Adrenal gland (tissue), 19 donors: ENCODE measurements at places on chromosomes 7 and 10. TPM values are rescaled to one million over a fixed set of nuclear protein-coding genes. Genes with fewer than 3 reads are reported as not detected.

The HYAL4 gene
- not detected for total RNA-seq

DNA sequence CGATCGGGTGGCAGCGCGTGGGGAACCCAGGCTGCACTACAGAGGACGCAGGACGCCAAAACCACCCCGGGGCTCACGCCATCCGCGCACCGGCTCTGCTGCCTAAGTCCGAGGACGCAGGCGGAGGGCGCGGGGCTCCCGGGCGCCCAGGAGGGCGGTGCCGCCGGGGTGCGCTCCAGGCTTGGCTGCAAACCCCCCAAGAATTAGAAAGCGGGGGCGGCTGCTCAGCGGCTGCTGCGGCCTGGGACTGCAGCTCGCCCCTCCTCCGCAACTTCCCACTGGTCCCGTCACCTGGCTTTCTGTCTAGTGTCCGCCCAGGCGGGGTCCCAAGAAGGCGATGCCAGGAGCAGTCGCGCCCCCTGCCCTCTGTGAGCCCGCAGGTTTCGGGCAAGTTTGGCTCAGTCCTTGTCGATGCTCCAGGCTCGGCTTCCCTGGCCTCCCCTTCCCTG, 1.7 kb upstream of the POU6F2 start:
- peaks cover 35% of the 10 kb centered on the region for H3K27me3 ChIP-seq
- no peaks in the 10 kb centered on the region for H3K36me3 ChIP-seq
- H3K4me3 ChIP-seq = no peak overlapping the region
- H3K27ac ChIP-seq = no peak overlapping the region
- H3K4me1 ChIP-seq = no peaks in the 10 kb centered on the region

- H3K36me3 ChIP-seq = no peaks in the 10 kb centered on the region
- no peak overlapping the region for H3K4me3 ChIP-seq
- H3K27ac ChIP-seq = no peak overlapping the region
- H3K4me1 ChIP-seq = no peaks in the 10 kb centered on the region
- no peaks in the 10 kb centered on the region for H3K27me3 ChIP-seq
Observed at GRCh38 chr10:117294039-117294645, 53.2 kb downstream of the SLC18A2 start.

The OPN4 gene
- total RNA-seq = not detected

- H3K4me3 ChIP-seq = no peak overlapping the region
- no peaks in the 10 kb centered on the region for H3K4me1 ChIP-seq
- DNase-seq = no peak
- no peak overlapping the region for H3K27ac ChIP-seq
- H3K36me3 ChIP-seq = no peaks in the 10 kb centered on the region
- no peaks in the 10 kb centered on the region for H3K27me3 ChIP-seq
Observed at GRCh38 chr7:68787566-68787965, 810.7 kb upstream of the AUTS2 start.

The GNGT1 gene
- not detected for total RNA-seq

The CDK14 gene
- total RNA-seq = 3.0 TPM
